ENCODE measurements at places on chromosomes 4 and X.

DNA sequence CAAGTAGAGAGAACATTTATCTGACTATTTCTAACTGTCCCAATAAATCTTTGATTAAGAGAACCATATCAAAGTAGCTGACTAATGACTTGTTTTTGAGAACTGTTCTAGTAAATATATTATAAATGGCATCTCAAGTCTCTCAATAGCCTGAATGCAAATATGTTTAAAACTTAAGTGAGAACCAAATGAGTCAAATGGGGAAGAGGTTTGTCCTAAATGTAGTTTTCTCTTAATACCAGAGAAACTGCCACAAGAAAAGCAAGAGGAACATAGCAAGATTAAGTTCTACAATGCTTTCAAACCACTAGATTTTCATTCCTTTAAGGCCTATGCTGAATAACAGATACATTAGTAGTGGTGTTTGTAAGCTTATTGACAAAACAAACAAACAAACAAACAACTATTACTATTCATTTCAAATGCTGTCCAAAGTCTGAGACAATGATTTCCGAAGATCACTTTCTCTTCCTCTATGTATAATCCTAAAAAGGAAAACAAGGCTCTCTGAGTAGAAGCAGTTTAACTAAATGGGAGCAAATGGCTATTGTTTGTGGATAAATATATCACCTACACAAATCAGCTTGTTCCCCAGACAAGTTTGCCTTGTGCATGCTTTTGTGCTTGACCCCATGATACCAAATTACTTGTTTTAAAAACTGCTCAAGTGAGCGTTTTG, 408.4 kb upstream of the EMCN start:
- no peak for DNase-seq

GRCh38 chr4:22900876-22901275, 208.1 kb downstream of the GBA3 start:
- DNase-seq = no peak

GRCh38 chr4:1244081-1244977, 4.6 kb downstream of the CTBP1 start:
- DNase-seq = no peak

DNA sequence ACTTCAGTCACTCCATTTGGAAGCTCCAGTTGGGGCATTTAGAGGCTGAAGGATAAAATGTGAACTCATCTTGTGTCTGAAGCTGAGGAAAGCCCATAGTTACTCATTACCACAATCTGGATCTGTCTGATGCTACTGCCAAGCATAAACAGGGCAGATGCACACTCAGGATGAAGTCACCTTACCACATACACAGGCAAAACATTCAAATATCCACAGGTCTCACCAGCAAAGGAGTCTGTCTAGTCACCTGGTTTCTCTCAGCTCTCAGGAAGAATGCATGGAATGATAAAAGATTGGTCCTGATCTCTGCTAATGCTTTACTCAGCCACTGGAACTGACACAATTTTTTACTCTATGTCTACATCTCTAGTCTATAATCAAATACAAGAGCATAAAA, 13.0 kb upstream of the ODAPH start:
- DNase-seq = no peak

DNA sequence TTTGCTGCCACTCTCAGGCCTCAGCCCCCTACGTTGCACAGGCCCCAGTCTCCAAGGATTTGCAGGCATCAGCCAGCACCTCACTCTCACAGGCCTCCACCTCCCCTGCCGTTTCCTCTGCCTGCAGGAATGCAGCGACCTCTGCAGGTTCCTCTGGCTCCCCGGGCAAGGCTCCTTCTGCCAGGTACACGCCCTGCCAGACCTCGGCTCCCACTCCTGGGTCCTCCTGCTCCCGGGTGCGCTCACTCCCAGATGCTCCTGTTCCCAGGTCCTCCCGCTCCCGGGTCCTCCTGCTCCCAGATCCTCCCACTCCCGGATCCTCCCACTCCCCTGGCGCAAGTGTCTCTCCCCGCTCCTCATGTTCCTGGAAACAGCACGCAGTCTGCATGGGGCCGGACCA, 144.4 kb upstream of the RADX start:
- DNase-seq = no peak

GRCh38 chr4:89275587-89275986, 32.0 kb downstream of the GPRIN3 start:
- DNase-seq = no peak

DNA sequence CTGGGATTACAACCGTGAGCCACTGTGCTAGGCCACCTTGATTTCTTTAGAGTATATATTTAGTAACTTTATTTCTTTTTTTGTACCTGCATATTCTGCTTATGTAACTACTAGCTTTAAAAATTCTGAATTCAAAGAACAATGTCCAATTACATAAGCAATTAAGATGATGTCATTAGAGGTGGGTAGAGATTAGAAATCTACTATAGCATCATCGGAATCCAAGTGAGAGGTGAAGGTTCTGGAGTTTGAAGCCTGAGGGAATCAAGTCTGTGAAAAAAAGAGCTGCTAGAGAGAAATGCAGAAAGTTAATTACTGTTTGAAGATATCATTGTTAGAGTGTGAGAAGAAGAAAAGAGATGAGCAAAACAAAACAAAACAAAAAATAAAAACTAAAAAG, 79.0 kb upstream of the ENPEP start:
- DNase-seq = no peak

GRCh38 chr4:1337376-1337831, 9.6 kb upstream of the UVSSA start:
- no peak for DNase-seq

- no peak for DNase-seq
Measured at GRCh38 chrX:48776818-48777439, 9.5 kb upstream of the GATA1 start.

DNA sequence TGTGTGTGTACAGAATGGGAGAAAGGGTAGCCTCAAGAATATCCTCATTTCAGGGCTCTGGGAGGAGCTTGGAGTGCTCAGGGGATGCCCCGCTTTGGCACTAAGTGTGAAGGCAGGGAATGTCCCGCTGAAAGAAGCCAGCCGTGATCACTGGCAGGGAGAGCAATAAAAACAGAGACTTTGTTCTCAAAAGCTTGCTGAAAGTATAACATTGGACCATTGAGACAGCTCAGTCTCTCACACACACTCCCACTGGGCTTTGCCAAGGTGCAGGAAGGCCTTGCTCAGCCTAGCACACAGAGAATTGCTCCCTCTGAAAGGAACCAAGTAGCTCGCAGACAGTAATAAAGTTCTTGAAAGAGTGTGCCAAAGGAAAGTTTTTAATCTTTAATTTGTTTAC, 143.8 kb upstream of the SLITRK2 start:
- no peak for DNase-seq

DNA sequence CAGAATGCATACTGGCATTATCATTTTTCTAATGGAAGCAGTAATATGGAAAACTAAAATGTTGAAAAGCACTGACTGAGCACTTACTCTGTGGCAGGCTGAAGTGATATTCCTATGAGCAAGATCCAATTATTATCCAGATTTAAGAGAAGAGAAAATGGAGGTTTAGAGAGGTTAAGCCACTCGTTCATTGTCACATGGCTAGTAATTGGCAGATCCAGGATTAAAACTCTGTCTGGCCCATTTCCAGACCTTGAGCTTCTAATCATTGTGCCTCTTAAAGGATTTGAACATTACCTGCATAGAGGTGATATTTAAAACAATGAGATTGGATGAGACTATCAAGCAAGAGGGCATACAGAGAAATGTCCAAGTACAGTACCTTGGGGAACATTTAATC, 80.6 kb downstream of the MFAP3L start:
- DNase-seq = no peak

- DNase-seq = no peak
Measured at GRCh38 chrX:129523079-129523911, at the start of gene SMARCA1. Gene SMARCA1 (minus strand): TSS chrX:129523490. CDS start chrX:129523370, 120 bp downstream.

DNA sequence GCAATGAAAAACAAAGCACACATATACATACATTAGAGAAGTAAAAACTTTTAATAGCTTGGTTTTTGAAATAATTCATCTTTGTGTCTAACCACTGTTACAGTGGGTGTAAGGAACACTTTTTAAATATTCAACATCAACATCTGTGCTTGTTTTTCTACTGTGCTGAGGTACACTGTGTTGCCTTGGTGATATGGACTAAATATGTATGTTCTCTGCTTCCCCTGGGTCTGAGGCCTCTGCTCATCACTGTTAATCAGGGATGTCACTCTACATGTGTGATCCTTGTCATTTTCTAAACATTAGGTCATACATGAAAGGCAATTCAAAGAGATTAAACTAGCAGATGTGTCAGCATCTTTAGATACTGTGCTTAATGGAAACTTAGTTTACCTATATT, 10.9 kb downstream of the MCTS1 start:
- DNase-seq = no peak

DNA sequence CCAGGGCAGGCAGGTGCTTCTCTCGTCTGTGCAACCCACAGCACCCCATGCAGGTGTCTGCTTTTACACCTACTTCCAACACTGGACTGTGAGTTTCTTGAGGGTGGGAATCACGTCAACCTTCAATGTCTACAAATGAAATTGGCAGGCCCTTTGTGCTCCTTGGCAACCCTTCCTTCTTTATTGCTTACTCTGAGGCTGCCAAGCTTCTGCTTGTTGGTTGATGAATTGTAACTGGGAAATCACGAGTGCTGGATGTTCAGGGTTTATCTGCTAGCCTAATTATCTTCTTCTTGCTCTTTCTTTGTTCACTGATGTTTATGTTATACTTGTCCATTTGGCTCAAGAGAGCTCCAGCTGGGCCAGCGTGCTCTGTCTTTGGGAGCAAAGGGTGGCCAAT, 2.5 kb upstream of the DGAT2L6 start:
- DNase-seq = no peak

DNA sequence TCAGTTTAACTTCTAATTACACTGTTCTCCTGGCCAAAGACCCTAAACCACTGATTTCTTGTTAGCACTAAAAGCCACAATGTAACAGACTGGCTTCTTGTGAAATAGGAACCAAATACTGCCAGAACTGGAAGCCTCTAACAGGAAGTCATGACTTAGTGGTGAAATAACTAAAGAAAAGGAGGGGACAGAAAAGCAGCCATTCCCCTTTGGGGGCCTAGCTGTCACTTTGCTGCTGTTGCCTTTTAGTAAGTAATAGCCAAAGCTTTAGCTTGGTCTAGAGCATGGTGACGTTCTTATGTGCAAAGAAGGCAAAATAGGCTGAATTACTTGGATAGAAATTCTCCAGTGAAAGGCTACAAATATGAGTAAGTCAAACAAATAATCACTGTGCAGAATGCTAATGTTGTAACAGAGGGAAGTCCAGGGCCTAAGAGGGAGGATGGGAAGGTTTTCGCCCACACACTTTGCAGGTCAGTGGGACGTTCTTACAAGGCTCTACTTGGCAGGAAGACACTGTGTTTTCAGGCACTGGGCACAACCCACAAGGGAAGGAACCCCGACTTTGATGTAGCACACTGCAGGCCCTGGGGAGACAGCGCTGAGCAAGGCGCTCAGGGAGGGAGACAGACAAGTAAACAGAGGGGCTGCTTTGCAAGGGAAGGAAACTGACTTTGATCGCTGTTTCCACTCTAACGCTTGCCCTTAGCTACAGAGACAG, 16.7 kb downstream of the GAB3 start:
- no peak for DNase-seq

All from omental fat pad (tissue), 4 donors.